Bone marrow (tissue), 2 donors: ENCODE measurements at places on chromosomes 5 and 9.

GRCh38 chr5:116574367-116575325 lies at the start of gene SEMA6A:
Gene SEMA6A, minus strand, starts transcription at chr5:116574823. Its CDS starts 69,879 bp downstream, at chr5:116504944.
- DNase-seq: peak; percentile 38

- peak; percentile 94 for DNase-seq
These were observed 54.5 kb downstream of the STK10 start for GRCh38 chr5:172133359-172134029.

- no peak for DNase-seq
These were observed 87.1 kb upstream of the FBXW11 start for GRCh38 chr5:172093559-172093958.

DNA sequence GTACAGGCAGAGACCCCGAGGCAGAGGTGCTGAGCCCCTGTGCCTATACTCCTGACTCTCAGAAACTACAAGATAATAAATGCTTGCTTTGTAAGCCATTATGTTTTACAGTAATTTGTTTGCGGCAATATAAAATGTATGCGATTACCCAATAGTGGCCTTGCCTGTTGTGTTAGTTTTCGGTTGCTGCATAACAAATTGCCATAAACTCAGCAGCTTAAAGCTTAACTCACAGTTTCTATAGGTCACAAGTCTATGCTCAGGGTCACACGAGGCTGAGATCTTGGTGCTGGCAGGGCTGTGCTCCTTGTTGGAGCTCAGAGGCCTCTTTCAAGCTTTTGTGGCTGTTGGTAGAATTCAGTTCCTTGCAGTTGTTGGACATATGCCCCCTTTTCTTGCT lies 114.8 kb downstream of the COL23A1 start:
- DNase-seq: no peak
